ENCODE measurements at places on chromosomes 13 and 19.

- no peak overlapping the region for H3K4me3 ChIP-seq
- H3K27ac ChIP-seq = no peak overlapping the region
- no peaks in the 10 kb centered on the region for H3K36me3 ChIP-seq
- no peaks in the 10 kb centered on the region for H3K27me3 ChIP-seq
- peaks cover 9% of the 10 kb centered on the region for H3K4me1 ChIP-seq
- no peak for DNase-seq
Observed at GRCh38 chr19:35689836-35690235, 14.5 kb upstream of the ZBTB32 start.

DNA sequence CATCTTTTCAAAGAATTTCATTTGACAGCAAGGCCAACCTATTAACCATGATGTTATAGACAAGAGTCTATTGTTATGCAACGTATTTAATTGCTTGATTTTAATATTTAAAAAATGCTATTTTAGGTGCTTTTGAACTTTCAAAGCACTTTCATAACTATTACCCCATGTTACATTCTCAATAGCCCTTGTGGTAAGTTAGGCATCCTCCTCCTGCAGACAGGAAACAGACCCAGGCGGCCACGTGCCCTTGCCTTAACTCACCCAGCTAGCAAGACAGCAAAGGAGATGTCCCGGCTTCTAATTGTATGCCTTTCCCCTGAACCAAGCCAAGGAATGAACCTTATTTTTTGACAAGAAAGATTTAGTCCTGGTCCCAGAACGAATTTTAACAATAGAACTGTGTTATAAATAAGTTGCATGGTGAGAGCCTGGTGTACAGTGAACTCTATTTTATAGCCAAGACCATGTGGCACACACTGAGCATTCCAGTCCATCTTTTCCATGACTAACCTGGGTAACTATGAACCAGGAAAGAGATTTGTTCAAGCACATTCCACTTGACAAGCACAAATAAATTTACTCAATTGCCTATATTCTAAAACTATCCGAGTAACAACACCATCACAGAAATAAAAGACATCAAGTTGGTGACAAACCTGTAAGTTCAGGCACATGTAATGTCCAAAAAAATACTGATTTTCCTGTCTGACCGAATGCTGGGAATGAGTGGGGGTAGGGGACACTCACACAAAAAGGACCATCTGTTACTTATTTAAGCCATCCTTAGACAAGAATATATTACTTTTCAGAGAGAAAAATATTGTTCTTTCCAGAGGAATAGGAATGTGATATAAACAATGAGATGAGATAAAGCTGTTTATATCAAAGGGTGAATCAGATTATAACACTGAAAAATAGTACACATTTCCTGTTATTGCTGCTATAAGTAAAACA lies 163.0 kb downstream of the EFNB2 start:
- no peak for DNase-seq
- no peaks in the 10 kb centered on the region for H3K36me3 ChIP-seq
- no peaks in the 10 kb centered on the region for H3K27me3 ChIP-seq
- H3K4me3 ChIP-seq = no peak overlapping the region

- no peak for DNase-seq
- no peaks in the 10 kb centered on the region for H3K36me3 ChIP-seq
Observed at GRCh38 chr13:43269037-43269481, 245.7 kb downstream of the DNAJC15 start.

- no peak for DNase-seq
- peaks cover 6% of the 10 kb centered on the region for H3K4me1 ChIP-seq
- no peaks in the 10 kb centered on the region for H3K36me3 ChIP-seq
Observed at GRCh38 chr13:51673165-51673564, 88.9 kb downstream of the WDFY2 start.

DNA sequence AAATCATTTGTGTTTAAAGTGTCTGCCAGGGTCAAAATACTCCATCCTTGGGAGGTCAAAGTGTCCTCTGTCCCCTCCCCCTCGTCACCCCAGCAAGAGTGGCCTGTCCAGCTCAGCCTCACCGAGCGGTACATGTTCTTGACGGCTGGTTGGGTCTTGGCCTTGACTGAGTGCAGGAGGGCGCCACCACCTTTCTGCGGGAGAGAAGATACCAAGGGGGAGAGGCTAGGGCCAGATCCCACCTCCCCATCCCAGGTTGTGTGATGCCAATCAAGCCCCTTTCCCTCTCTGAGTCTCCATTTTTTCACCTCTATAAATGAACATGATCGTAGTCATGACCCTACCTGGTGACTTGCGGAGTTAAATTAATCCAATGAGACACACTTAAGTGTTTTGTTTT lies 6.1 kb downstream of the CRB3 start:
- DNase-seq = no peak
- no peaks in the 10 kb centered on the region for H3K36me3 ChIP-seq
- no peak overlapping the region for H3K27ac ChIP-seq
- H3K4me1 ChIP-seq = peaks cover 19% of the 10 kb centered on the region
- H3K27me3 ChIP-seq = no peaks in the 10 kb centered on the region

GRCh38 chr19:15989889-15990288 lies 41.1 kb downstream of the OR10H4 start:
- H3K4me1 ChIP-seq = no peaks in the 10 kb centered on the region
- no peaks in the 10 kb centered on the region for H3K27me3 ChIP-seq
- no peak overlapping the region for H3K27ac ChIP-seq
- H3K4me3 ChIP-seq = no peak overlapping the region

DNA sequence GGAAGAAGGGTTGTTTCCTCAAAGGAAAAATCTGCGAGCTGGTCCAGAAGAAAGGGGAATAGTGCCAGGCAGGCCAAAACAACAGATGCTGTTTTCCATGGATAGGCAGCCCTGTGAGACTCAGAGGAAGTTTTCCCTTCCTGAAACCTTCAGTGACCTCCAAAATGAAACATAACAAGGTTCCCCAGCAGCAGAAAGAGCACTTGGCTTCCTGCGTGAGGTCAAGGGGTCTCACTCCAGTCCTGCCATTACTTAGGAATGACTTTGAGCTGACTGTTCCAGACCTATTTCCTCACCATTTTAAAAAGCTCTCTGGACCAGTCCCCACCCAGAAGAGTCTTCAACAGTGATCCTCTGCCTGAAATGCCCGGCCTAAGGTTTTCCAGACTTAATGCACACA lies 104.6 kb upstream of the IPO5 start:
- no peak overlapping the region for H3K27ac ChIP-seq
- no peaks in the 10 kb centered on the region for H3K4me1 ChIP-seq
- H3K36me3 ChIP-seq = no peaks in the 10 kb centered on the region
- no peak overlapping the region for H3K4me3 ChIP-seq
- no peak for DNase-seq

GRCh38 chr13:110485604-110486003 lies 75.9 kb downstream of the RAB20 start:
- no peak for DNase-seq
- H3K4me1 ChIP-seq = peaks cover 10% of the 10 kb centered on the region
- no peak overlapping the region for H3K27ac ChIP-seq
- H3K27me3 ChIP-seq = peaks cover 6% of the 10 kb centered on the region

- no peak for DNase-seq
- H3K27ac ChIP-seq = no peak overlapping the region
- H3K27me3 ChIP-seq = no peaks in the 10 kb centered on the region
- no peak overlapping the region for H3K4me3 ChIP-seq
- no peaks in the 10 kb centered on the region for H3K4me1 ChIP-seq
Observed at GRCh38 chr13:69180034-69180433, 927.6 kb upstream of the ATXN8OS start.

DNA sequence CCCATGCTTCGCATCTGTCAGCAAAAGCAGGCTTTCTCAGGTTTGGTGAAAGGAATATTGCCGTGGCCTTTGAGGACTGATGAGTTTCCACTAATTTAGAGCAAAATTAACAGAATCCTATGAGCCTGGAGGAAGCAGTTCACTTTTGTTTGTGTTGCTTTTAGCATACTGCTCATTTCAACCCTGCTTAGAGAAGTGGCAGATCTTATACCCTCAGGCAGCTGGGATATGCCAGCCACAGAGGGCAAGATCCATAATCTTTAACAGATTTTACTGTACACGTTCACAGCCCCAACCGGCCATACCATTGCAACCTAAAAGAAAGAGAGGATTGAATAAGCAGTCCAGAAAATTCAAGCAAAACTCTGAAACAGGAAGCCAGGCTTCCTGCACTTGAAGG lies 60.5 kb downstream of the COL4A2 start:
- peaks cover under 1% of the 10 kb centered on the region for H3K27me3 ChIP-seq
- H3K4me1 ChIP-seq = no peaks in the 10 kb centered on the region
- no peaks in the 10 kb centered on the region for H3K36me3 ChIP-seq
- no peak for DNase-seq

DNA sequence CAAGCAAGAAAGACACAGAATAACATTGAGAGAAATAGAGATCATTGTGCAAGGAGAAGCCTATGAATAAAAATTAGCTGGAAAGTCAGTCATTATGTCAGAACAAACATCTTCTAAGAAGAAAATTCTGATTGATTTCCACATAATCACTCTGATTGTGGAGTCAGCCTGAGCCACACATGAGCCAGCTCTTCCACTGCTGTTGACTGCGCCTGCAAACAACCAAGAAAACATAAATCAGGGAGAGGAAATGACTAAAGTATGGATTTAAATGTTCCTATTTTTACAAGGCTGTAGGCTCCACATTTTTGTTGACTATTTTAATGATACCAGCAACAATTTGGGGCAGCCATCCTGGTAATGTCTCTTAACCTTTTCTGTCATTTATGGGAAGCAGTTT lies 962.3 kb downstream of the EFNB2 start:
- H3K27me3 ChIP-seq = no peaks in the 10 kb centered on the region
- no peaks in the 10 kb centered on the region for H3K4me1 ChIP-seq
- no peaks in the 10 kb centered on the region for H3K36me3 ChIP-seq
- DNase-seq = no peak

- no peak overlapping the region for H3K4me3 ChIP-seq
- no peaks in the 10 kb centered on the region for H3K36me3 ChIP-seq
- H3K27ac ChIP-seq = no peak overlapping the region
- H3K4me1 ChIP-seq = no peaks in the 10 kb centered on the region
- peaks cover 9% of the 10 kb centered on the region for H3K27me3 ChIP-seq
Observed at GRCh38 chr19:51514866-51515481, 13.4 kb upstream of the SIGLEC12 start.

DNA sequence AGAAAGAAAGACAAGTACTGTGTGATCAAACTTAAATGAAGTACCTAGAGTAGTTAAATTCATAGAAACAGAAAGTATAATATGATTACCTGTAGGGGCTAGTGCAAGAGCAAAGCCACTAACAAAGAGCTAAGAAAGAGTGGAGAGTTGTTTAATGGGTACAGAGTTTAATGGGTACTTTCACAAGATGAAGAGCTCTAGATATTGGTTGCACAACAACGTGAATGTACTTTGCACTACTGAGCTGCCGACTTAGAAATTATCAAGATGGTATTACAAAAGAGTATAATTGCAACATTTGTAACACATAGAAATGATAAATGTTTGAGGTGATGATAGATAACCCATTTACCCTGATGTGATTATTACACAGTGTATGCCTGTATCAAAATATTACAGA lies 140.3 kb upstream of the GPC6 start:
- H3K36me3 ChIP-seq = no peaks in the 10 kb centered on the region
- H3K4me3 ChIP-seq = no peak overlapping the region
- no peaks in the 10 kb centered on the region for H3K27me3 ChIP-seq
- H3K4me1 ChIP-seq = no peaks in the 10 kb centered on the region
- no peak overlapping the region for H3K27ac ChIP-seq

GRCh38 chr13:86098511-86098910 lies 299.3 kb upstream of the SLITRK6 start:
- DNase-seq = no peak
- H3K4me1 ChIP-seq = no peaks in the 10 kb centered on the region
- no peak overlapping the region for H3K4me3 ChIP-seq
- no peak overlapping the region for H3K27ac ChIP-seq
- no peaks in the 10 kb centered on the region for H3K36me3 ChIP-seq

- H3K27me3 ChIP-seq = no peaks in the 10 kb centered on the region
- H3K27ac ChIP-seq = peak overlapping the region; percentile 98
- H3K4me1 ChIP-seq = peaks cover 15% of the 10 kb centered on the region
- H3K4me3 ChIP-seq = peak overlapping the region; percentile 88
- H3K36me3 ChIP-seq = no peaks in the 10 kb centered on the region
- DNase-seq = no peak
Observed at GRCh38 chr13:110713981-110714796, 689 bp downstream of the ING1 start.

DNA sequence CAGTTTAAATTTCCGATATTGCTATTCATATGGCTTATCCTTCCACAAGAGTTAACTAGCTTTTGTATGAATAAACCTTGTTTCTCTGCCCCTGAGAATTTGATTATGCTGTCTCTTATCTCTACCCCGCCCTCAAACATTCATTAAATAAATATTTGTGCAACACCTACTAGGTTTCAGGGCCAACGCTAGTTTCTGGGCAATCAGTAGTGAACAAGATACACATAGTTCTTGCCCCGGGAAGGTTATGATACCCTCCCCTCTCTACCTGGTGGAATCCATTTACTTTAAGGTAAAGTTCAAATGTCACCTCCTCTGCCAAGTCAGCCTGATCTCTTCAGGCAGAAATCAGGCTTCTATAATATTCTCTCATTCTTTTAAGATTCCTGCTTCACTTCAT lies 16.6 kb upstream of the USP12 start:
- no peak overlapping the region for H3K27ac ChIP-seq
- peaks cover 40% of the 10 kb centered on the region for H3K4me1 ChIP-seq
- H3K4me3 ChIP-seq = no peak overlapping the region
- H3K36me3 ChIP-seq = no peaks in the 10 kb centered on the region

- no peak for DNase-seq
- no peaks in the 10 kb centered on the region for H3K4me1 ChIP-seq
- H3K27me3 ChIP-seq = peaks cover 25% of the 10 kb centered on the region
- H3K27ac ChIP-seq = no peak overlapping the region
- no peaks in the 10 kb centered on the region for H3K36me3 ChIP-seq
Observed at GRCh38 chr13:25840931-25841330, 210.9 kb downstream of the SHISA2 start.
